NCI-H2081 treated with DMSO at 0.1 percent for 48 hours (cell line): ENCODE measurements at places on chromosomes 2 and 18.

DNA sequence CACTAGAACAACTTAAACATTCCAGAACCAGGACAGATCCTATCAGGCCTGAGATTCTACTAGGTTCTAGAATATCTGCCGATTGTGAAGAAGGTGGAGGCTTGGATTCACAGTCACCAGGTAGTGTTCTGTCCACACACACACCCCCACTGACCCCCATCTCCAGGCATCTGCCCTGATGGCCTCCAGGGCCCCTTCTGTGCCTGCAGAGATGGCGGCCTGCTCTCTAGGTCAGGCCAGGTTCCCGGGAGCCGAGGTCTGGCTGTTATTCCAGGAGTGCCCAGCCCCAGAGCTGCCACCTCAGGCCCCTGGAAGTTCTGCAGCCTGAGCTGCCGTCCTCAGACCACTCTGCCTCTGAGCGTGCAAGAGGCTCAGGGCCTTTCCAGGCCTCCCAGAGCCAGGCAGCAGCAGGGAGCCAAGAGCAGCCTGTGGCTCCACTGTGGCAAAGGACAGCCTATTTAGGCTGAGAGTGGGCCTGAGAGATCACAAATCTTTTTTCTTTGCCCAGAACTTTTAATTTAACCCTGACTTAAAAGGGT is 96.2 kb upstream of the ASAP2 start:
- DNase-seq, result no peak

DNA sequence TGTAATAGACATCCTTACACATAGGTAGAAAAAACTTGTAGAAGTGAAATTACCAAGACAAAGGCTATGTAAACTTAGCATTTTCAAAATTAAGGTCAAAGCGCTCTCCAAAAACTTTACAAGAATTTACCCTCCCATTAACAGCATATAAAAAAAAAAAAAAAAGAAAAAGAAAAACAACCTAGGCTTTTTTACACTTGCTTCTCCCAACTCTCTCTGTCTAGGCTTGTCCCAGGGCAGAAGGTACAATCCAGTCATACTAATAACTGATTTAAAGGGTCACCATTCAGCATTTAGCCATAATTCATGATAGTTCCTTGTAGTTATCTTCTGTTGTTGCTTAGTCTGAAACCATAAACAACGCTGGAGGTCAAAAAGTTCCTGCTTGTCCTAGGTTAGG is 130.5 kb downstream of the BCL2 start:
- DNase-seq, result no peak

DNA sequence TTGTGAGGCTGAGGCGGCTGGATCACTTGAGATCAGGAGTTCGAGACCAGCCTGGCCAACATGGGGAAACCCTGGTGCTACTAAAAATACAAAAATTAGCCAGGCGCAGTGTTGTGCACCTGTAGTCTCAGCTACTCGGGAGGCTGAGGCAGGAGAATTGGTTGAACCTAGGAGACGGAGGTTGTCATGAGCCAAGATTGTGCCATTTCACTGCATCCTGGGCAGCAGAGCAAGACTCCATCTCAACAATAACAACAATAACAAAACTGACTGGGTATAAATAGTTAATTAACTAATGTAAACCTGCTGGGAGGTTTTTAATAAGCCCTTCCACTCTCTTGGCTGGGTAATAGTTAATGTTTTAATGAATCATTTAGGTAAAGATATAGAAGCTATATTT is 7.8 kb downstream of the SULT6B1 start:
- no peak for DNase-seq

DNA sequence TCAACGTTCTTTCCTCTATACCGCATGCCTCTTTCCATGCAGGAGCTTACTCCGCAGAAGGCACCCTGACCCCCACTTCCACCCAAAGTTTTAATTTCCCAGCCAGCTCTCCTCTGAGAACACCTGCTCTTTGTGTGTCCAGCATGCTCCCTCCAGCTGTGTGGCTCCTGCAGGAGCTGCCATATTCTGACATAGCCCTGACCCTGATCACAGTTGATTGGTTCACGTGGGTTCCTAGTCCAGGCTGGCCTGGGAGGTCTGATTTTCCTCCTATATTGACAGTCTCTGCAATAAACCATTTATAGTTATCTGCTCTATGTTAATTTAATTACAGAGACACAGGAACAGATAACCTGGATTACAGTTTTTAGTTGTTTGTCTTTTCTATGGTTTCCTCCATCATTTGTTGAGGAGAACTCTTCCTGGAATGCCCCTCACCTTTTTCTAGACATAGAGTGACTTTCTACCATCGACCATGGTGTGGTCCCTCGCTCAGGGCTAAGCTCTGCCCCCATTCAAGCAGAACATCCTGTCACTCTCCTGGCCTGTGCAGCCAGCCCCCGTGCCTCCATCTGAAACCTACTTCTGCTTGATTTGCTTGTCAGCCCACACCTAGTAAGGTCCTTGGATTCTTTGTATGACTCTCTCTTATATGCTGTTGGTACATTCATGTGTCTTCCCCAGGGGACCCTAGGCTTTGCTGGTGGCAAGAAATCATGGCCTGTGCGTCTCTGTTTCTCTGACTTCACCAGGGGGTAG is 231.5 kb downstream of the LPIN1 start:
- no peak for DNase-seq

DNA sequence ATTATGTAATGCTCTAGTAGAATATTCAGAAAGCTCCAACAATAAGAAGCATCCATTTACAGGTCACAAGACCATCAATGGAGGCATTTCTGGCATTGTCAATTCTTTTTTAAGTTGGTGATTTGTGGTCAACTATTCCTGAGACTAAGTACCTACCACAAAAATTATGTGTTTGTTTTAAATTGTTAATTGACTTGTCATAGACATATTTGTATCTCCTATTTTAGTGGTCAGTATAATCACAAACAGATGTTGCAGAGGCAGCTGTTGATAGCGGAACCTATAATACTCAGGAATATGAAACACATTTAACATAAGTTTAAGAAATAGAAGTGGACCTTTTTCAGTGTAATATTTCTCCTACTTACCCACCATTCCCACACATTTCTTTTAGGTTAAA is 430.1 kb downstream of the CCDC85A start:
- no peak for DNase-seq

DNA sequence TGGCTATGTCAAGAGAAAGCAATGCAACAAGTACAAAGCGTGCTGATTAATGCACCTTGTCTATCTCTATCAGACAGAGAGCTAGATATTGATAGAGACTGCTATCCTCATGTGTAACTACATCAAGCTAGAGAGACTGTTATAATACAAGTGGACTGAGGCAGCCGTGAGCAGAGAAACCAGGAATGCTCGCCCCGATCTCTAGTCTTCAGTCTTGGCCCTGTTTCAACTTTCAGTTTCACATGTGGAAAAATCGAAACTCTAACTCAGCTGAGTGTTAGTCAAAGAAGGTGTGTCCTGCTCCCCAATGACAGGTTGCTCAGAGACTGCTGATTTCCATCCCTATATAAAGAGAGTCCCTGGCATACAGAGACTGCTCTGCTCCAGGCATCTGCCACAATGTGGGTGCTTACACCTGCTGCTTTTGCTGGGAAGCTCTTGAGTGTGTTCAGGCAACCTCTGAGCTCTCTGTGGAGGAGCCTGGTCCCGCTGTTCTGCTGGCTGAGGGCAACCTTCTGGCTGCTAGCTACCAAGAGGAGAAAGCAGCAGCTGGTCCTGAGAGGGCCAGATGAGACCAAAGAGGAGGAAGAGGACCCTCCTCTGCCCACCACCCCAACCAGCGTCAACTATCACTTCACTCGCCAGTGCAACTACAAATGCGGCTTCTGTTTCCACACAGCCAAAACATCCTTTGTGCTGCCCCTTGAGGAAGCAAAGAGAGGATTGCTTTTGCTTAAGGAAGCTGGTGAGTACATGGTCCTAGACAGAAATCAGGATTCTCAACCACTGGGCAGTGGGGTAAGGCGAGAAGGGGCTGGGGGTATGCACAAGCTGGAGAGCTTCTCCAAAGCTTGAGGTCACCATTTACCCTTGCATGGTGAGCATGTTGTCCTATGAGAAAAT is at the start of gene RSAD2:
RSAD2 (plus strand) TSS at position 376 of the 903 bp plus-strand sequence; CDS start at position 400, 24 bp downstream.
- DNase-seq, result no peak

DNA sequence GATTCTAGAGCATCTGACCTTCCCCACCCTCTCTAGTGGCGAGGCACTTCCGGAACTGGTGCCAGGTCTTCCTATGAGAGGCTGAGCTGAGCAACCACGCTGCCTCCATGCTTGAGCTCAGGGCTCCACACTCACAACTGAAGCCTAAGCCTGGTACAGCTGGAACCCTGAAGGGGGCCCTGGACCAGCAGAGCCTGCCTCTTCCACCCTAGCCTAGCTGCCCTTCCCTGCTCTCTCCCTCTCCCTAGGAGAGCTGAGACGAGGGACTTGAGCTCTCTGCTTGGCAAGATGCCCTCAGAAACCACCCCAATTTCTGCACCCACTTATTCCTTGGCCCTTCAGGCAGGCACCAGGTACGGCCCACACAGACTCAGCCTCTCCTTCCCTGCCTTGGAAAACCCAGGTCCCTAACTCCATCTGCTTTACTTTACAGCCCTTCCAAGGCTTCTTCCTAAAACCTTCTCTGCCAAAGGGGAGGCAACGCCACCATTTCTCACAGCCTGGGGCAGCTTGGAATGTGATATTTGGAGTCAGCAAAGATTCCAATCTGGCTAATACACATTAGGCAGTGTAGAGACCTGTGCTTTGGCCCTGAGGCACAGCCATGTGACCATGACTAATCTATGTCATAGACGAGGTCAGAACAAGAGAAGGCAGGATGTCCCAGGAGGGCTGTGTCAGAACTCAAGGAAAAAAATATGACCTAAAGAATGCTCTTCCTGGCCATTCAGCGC is 18.8 kb downstream of the COX7A2L start:
- no peak for DNase-seq

DNA sequence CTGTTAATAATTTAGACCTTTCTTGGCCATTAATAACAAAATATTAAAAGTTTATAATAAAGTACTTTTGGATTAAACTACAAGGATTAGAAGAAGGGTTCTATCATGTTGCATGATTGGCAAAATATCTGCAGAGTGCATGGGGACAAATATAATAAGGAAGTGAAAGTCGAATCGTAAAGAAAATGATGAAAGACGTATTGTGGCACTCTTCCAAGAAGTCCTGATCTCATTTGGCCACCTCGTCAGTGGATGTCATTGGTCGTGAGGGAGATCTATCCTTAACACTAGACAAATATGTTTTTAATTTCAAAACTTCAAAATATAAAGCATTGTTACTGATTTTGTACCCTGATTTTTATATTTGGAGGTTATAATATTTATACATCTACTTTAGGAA is 197.7 kb upstream of the STON1 start:
- peak; percentile 44 for DNase-seq

DNA sequence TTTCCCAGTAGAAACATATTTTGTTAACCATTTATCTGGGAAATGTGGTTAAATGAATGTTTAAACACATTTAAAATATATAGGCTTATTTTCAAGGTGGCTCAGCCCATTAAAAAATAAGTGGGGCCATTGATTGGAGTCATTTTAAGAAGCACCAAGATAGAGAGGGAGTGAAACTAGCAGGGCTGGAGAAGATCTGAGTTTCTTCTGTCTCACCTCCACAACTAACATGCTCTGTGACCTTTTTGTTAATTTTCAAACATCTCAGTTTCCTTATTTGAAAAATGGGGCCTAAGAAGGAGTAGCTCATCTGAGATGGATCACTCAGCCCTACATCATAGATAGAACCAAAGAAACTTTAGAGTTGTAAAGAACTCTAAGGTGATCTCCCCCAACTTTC is 254.8 kb downstream of the KCNS3 start:
- no peak for DNase-seq

- no peak for DNase-seq
Observed at GRCh38 chr18:79366177-79367094, 29.3 kb upstream of the NFATC1 start.

- DNase-seq, result no peak
Observed at GRCh38 chr2:7902251-7902765, 779.5 kb upstream of the ID2 start.

DNA sequence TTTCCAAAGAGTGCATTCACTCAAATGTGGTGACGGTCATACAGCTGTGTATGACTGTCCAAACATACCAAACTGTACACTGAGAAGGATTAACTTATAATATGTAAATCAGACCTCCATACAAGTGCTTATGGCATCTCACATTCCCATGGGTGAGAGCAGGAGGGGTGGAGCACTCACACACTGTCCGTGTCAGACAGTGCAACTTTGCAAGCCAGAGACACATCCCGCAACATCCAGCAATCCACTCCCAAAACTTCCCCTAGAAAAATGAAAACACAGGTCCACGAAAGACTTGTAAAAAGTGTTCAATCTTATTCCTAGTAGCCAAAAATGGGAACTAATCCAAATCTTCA is 36.4 kb downstream of the FAM168B start:
- DNase-seq, result no peak

GRCh38 chr2:239831001-239831731 is 194.0 kb downstream of the NDUFA10 start:
- no peak for DNase-seq

GRCh38 chr18:75213611-75214331 is 3.2 kb downstream of the TSHZ1 start:
- DNase-seq, result peak; percentile 69

DNA sequence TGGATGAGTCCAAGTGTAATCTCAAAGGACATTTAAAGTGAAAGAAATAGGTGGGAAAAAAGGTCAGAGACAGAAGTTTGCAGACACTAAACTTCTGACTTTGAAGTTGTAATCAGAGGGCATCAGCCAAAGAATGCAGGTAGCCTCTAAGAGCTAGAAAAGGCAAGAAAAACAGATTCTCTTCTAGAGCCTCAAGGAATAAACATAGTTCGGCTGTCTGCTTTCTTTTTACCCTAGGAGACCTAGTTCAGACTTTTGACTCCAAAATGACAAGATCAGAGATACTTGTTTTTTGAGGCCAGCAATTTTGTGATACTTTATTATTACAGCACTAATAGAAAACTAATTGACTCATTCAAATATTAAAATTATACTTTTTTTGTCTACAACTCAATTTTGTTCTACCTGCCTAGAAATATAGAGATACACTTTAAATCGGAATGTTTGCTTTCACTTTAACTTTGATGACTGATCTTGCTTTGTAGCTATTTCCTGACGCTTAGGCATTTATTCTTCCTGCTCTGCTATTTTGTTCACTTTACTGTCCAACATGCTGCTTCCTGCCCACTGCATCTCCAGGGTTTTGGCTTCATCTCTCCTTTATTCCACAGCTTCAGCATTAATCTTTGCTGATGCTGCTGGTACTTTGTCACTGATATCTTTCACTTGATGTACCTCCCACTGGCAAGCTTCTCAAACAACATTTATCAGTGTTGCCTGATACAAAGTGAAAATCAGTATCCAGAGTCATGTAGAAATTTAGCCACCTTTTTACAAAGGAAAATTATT is 272.5 kb downstream of the DSEL start:
- DNase-seq, result no peak

GRCh38 chr2:126749537-126749936 is 93.6 kb downstream of the GYPC start:
- no peak for DNase-seq

- DNase-seq, result no peak
Observed at GRCh38 chr2:128596396-128597120, 277.9 kb upstream of the HS6ST1 start.

DNA sequence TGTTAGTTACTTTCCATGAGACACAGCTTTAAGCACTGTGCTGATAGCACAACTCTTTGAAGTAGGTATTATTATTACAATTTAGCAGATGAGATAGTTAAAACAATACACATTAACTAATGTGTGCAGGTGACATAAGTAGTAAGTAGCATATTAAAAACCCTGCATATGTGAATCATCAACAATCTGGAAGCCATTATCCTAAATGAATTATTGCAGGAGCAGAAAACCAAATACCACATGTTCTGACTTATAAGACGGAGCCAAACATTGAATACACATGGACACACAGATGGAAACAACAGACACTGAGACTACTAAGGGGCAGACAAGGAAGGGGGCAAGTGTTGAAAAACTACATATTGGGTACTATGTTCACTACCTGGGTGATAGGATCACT is 300.3 kb upstream of the GULP1 start:
- DNase-seq, result no peak
